ENCODE measurements at places on chromosomes 5 and 9.

DNA sequence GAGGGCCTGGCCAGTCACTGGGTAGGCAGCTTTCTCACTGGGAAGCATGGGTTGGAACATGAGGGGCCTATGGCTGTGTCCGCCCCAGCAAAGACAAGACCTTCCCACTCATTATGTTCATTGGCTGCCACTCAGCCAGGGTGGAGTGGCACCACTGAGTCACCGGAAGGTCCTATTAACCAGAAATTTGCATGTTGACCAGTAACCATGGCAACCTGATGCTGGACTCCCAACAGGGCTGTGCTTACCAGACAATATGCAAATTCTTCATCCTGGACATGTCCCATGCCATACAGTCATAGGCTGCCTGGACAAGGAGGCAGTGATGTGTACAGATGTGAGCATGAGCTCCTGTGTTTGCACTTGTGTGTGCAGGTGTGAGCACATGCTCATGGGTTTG lies 66.7 kb downstream of the PSD2 start:
- no peak for DNase-seq

- no peak for DNase-seq
Observed at GRCh38 chr5:108196276-108196675, 185.6 kb downstream of the FBXL17 start.

DNA sequence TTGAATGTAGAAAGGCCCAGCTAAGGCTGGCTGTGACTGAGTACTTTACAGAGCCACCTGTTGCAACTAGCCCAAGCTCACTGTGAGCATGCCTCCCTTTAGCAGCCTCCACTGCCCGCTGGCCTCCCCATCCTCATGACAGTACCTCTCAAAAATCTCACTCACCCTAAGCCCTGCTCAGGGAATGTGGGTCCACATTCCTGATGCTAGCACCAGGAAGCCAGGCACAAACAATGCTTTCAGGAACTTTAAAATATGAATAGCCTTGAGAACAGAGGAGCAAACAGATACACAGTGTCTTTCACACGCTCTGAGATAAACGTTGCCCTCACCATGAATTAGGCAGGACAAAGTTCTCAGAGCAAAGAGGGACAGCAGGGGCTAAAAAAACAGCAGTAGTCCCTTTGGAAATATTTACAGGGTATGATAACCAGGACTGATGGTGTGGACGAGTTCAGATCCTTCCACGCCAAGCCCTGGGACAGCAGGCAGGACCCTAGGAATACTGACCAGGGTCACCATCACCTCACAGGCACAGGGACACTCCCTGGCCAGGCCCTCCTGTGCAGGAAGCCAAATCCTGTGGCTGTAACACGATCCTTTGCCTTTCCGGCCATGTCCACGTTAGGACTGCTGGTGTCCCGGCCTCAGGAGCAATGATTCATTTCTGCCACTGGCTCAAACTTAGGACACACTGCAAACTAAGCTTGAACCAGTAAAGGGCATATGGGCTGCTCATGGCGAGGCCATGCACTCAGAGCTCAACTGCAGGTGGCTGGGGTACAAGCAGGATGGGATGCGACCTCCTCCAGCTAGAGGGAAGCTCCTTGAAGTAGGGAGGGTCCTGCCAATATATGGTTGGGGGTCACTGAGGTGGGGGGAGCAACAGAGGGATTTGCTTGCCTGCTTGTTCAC lies 9.6 kb downstream of the ACSL6 start:
- DNase-seq = no peak

DNA sequence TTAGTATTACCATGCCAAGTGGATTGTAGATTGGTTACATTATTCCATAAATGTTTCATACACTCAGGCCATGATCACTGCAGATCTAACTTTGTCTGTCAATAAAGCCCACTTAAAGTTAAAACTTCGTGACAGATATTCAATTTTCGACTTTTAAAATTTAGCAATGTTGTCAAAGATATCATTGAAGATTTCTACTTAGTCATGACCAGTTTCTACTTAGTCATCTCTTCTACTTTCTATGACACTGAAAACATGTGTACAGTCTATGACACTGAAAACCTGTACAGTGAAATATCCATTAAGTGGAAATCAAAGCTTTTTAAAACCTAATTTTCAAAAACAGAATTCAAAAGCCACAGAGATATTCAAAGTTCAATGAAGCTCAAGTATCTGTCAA lies 258.2 kb downstream of the MCTP1 start:
- no peak for DNase-seq

GRCh38 chr5:113463032-113463431 lies 25.2 kb downstream of the MCC start:
- no peak for DNase-seq

DNA sequence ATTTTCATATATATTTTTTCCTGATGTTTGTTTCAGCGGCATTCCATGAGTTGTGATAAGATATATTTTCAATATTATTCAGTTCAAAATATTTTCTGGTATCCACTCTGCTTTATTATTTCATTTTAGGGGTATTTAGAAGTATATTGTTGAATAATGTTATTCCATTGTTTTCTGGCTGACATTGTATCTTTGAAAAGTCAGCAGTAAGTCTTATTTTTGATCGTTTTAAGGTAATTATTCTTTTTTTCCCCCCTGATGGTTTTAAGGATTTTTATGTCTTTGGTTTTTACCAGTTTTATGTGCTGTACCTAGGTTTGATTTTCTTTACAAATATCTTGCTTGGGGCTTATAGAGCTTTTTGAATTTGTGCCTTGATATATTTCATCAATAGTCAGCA lies 6.6 kb upstream of the GLRA1 start:
- no peak for DNase-seq

- no peak for DNase-seq
Observed at GRCh38 chr5:73292816-73293459, 119.9 kb downstream of the TMEM174 start.

DNA sequence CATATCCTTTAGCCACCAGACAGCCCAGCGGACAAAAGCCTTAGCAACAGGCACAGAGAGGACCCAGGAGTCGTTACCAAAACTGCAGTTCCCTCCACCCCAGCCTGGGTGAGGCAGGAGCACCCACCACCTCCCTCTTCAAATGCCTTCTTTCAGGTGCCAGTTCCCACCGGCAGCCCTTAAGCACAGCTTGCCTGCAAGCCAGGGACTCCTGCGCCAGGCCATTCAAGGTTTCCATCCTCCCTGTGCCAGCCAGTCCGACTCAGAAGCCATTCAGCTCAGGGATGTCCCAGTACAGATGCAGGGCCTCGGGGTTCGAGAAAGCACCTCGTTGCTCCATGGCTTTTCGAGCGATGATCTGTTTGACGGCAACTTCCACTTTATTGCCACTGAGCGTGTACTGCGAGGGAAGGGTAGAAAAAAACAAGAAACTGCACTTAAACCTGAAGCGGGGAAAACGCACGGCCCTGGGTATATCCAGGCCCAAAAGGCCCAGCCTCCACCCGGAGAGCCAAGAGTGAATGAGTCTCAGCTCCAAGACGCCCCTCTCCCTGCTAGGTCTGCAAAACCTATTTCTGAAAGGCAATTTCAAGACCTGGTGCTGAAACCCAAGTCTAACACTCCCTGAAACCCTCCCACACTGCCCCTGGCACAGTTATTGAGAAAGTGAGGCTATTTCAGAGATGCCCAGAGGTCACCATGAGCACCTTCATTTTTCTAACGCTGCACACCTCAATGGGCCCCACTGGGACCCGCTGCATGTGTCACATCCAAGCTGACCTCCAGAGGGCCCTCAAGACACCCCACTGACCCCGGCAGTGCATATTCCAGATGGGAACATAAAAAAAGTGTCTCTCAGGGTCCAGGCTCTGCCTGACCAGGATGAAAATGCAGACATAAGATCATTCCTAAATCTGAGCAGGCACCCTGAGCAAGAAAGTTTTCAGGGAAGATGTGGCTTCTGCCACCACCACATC lies 36.8 kb upstream of the ZNF354A start:
- no peak for DNase-seq

DNA sequence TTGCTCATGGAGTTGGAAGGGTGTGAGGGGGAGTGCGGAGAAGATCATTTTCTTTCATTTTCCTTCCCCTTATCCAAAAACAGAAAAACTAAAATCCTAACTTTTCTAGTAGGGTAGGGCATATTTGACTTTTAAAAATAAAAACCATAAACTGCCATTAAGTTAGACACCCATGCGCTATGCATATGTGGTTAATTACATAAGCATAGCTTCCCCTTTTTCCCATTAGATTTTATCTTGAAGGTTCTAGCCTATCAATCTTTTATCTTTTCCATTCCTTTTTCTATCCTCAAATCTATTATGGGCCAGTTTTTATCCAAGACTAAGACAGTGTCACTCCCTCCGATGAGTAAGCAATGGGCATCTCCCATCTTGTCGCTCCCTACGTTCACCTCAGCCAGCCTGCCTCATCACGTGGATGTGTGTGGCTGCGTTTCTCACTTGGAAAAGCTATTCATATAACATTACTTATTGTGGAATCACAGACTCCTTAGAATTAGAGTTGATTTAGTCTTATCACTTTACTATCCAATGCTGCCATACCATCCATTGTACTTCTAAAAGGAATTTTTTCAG lies 49.2 kb downstream of the PCSK5 start:
- no peak for DNase-seq

GRCh38 chr9:120885958-120886357 lies 9.0 kb upstream of the PHF19 start:
- no peak for DNase-seq

DNA sequence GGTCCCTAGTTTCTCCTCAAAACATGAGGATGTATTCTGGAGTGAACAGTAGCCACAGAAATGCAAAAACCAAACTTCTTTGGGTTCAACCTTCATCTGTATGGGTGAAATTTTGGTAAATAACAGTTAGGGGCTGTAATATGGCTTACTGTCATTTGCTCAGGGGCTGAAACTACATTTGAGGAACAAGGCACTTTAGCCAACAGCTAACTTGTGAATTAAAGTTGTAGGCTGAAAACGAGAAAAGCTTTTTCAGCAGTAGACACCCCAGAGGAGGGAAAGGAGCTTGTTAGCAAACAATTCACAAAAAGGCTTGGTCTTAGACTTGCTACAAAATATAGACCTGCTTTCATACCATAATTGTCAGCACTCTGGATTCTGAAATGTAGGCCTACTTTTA lies 6.6 kb downstream of the TMEM171 start:
- DNase-seq = no peak

DNA sequence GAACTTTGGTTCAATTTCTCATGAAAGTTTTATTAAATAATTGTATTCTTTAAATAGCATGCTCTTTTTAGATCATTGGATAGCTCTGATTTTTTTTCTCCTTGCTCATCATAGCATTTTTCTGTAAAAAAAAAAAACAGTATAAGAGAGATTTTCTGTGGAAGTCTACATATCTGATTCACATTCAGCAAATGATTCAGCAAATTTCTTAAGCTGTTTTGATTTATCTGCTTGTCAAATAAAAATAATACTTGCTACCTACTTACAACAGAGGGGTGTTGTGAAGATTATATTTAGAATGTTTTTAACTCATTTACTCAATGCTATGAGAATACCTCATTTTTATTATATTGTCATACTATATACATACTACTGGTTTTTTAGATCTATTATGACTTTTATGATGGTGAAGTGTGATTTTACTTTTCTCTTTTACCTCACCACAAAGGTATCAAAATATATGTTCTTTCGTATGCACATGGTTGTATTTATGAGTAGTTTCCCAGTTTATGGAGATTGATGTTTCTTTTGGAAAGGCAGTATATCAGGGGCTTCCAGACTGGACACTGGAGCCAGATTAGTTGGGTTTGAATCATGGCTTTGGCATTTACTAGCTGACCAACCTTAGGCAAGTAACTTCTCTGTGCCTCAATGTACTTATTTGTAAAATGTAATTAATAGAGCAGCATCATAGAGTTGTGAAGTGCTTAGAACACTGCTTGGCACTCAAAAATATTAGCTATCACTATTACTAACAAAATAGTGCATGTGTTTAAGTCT lies 25.5 kb downstream of the TNPO1 start:
- DNase-seq = no peak

DNA sequence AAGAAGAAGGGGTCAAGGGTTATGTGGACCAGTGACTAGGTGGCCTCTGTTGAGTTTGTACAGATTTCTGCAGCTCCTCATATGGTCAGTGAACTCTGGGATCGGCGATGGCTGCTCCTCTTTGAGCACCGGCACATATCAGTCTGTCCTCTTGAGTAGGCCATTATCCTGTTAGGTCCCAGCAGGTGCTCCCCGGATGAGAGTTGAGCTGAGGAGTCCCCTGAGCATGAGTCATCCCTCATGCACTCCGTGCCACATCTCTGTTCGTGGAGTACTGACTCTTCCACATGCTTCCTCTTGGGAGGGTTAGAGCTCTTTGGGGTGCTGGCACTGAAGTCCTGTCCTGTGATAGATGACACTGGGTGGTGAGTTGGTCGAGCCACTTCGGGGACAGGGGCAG lies 143.7 kb downstream of the PTTG1 start:
- DNase-seq = no peak
